ENCODE measurements at places on chromosomes 1 and 21.

- DNase-seq: no peak
Measured at GRCh38 chr1:150969626-150970025, 5.0 kb downstream of the CERS2 start.

- no peak for DNase-seq
Measured at GRCh38 chr21:45838634-45839033, 142.9 kb upstream of the COL6A1 start.

DNA sequence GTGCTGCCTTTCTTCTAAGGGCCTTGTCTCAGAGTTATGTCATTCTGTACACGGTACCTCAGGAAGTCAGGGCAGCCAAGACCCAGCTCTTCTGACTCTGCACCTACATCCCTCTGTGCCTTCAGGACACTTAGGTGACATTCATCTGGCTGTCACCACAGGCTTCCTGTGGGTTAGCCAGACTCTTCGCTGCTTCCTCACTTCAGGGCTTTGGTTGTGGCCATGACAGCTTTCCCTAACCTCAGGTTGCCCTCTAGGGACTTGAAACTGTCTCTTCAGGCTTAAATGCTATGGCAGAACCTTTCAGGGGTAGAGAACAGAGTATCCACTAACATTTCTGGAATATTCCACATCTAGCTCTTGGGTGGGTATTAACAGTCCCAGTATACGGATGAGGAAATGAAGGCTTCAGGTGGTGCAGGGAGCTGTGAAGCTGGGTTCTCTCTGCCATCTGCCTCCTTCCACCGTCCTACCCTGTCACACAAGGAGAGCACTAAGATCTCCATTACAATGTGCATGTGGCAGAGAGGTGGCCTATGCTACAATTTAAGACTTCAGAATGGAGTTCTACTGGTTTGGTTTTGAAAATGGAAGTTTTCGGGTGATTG lies 9.9 kb downstream of the TSSK3 start:
- peak; percentile 72 for DNase-seq

DNA sequence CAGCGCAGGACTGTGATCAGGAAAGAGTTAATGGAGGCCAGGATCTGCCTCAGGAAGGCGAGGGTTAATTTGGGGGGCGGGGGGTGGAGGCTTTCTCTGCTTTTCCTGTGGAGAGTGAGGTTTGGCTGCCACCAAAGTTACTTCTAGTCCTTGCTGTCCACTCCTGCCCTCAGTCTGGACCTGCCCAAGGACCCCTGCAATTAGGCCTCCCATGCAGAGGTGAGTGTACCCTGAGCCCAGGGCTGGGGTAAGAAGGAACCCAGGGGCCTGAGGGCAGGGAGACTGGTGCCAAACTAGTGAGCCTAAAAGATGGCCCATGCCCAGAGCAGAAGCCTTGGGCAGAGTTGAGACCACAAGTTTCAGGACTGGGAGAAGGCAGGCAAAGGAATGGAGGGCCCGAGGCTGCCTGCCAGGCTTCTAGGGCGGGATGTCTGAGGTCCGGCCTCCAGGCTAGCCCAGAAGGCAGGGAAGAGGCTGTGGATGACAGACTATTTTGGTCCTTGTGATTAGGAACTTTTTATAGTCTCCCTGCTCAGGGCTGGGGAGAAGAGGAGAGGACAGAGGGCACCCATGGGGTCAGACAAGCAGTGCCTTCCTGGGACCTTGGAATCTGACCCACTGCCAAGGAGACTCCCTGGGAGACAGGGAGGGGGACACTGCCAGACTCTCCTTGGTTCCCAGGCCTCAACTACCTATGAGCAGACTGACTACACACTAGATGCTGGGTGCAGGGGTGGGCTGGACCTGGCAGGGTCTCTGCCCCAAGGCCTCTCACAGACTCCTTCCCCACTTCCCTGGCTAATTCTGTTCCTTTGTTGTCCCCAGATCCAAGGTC lies at the start of gene FAM110D:
FAM110D (plus strand) TSS at position 172 of the 835 bp plus-strand sequence. CDS start 2,213 bp downstream, outside the sequence.
- DNase-seq: no peak

DNA sequence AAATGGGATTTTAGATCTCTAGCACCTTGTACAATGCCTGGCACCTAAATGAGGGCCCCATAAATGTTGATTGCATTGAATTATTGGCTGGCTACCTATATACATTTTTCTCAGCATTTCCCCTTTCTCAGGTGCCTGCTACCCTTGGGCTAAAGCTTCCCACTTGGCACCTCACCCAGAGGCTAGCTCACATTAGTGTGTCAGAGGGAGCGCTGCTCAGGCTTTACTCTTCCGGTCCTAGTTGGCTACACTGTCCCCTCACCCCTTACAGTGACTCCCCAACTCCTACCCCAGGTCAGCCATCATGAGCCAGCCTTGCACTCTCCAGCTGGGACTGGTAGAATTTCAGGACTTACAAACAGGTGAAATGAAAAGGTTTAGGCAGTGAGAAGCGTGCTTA lies 9.5 kb downstream of the TRAF5 start:
- no peak for DNase-seq
